Pericardium fibroblast (primary cell): ENCODE measurements at places on chromosomes 1 and 21. TPM values are rescaled to one million over a fixed set of nuclear protein-coding genes. Genes with fewer than 3 reads are reported as not detected.

NBPF10 gene
- total RNA-seq = 1.3 and 2.0 TPM in 2 replicates

UBXN10 gene
- total RNA-seq = under 0.01 TPM in 1 of 2 replicates, not detected in the other

CD164L2 gene
- total RNA-seq = not detected in 2 replicates

TMPRSS15 gene
- total RNA-seq = not detected in 2 replicates

PRAMEF17 gene
- total RNA-seq = not detected in 2 replicates

ZC3H12A gene
- total RNA-seq = 3.7 and 5.6 TPM in 2 replicates

TTC4 gene
- total RNA-seq = 8.9 and 15.6 TPM in 2 replicates

WNT9A gene
- 0.47 and 1.5 TPM in 2 replicates for total RNA-seq

CFHR3 gene
- total RNA-seq = not detected in 2 replicates

ADAMTS4 gene
- total RNA-seq = 1.8 and 3.4 TPM in 2 replicates

HSD3B2 gene
- total RNA-seq = not detected in 2 replicates

HJV gene
- 0.17 TPM in 1 of 2 replicates, not detected in the other for total RNA-seq

CYP4Z1 gene
- total RNA-seq = not detected in 2 replicates

GOLPH3L gene
- 16.2 and 16.6 TPM in 2 replicates for total RNA-seq

OR2T33 gene
- not detected in 2 replicates for total RNA-seq

SLAMF8 gene
- 0.09 and 1.5 TPM in 2 replicates for total RNA-seq

KRTAP19-1 gene
- not detected in 2 replicates for total RNA-seq

KCNN3 gene
- 0.09 and 0.12 TPM in 2 replicates for total RNA-seq

CFHR2 gene
- total RNA-seq = not detected in 2 replicates

GABRD gene
- not detected in 2 replicates for total RNA-seq

CDA gene
- 1.5 and 2.2 TPM in 2 replicates for total RNA-seq

LDLRAD2 gene
- 0.12 TPM in 1 of 2 replicates, not detected in the other for total RNA-seq

CELA3B gene
- not detected in 2 replicates for total RNA-seq

C8B gene
- not detected in 2 replicates for total RNA-seq

TTC13 gene
- total RNA-seq = 9.1 and 10.6 TPM in 2 replicates

KCND3 gene
- 0.85 and 2.9 TPM in 2 replicates for total RNA-seq

SAMSN1 gene
- not detected in 2 replicates for total RNA-seq

LCE2C gene
- total RNA-seq = not detected in 2 replicates

VPS72 gene
- total RNA-seq = 29.2 and 32.4 TPM in 2 replicates

APCS gene
- not detected in 2 replicates for total RNA-seq

LEMD1 gene
- not detected in 2 replicates for total RNA-seq

DCLRE1B gene
- total RNA-seq = 4.8 and 7.1 TPM in 2 replicates

PRAMEF1 gene
- total RNA-seq = not detected in 2 replicates

CHRM3 gene
- 0.09 and 0.12 TPM in 2 replicates for total RNA-seq

B3GALT2 gene
- 1.5 and 9.6 TPM in 2 replicates for total RNA-seq

OR14K1 gene
- total RNA-seq = not detected in 2 replicates

ATP6V1G3 gene
- 0.23 TPM in 1 of 2 replicates, not detected in the other for total RNA-seq

IRF6 gene
- total RNA-seq = 0.09 and 0.35 TPM in 2 replicates

C1orf116 gene
- total RNA-seq = not detected in 2 replicates

FCRL4 gene
- total RNA-seq = not detected in 2 replicates

CBR3 gene
- 7.4 and 11.9 TPM in 2 replicates for total RNA-seq

IL23R gene
- total RNA-seq = not detected in 2 replicates

CCSAP gene
- 4.3 and 6.0 TPM in 2 replicates for total RNA-seq

FNBP1L gene
- total RNA-seq = 11.8 and 20.4 TPM in 2 replicates

RHCE gene
- total RNA-seq = 0.09 and 1.2 TPM in 2 replicates

SYNC gene
- total RNA-seq = 37.6 and 80.6 TPM in 2 replicates

TMEM125 gene
- total RNA-seq = not detected in 2 replicates

SPTA1 gene
- under 0.01 and 0.09 TPM in 2 replicates for total RNA-seq

VASH2 gene
- 0.47 and 5.0 TPM in 2 replicates for total RNA-seq

CENPL gene
- total RNA-seq = 2.3 and 4.2 TPM in 2 replicates

ELAPOR1 gene
- total RNA-seq = not detected in 2 replicates

LRRC3 gene
- 3.0 and 3.5 TPM in 2 replicates for total RNA-seq

F5 gene
- total RNA-seq = not detected in 2 replicates

APOBEC4 gene
- not detected in 2 replicates for total RNA-seq

NPHS2 gene
- not detected in 2 replicates for total RNA-seq

BACH1 gene
- total RNA-seq = 30.9 and 34.7 TPM in 2 replicates
